Aortic smooth muscle cell (primary cell): ENCODE measurements at places on chromosomes 5 and 9. TPM values are rescaled to one million over a fixed set of nuclear protein-coding genes. Genes with fewer than 3 reads are reported as not detected.

CDX1 gene
- total RNA-seq = 0.12 and 0.13 TPM in 2 replicates

PMPCA gene
- 31.4 and 37.7 TPM in 2 replicates for total RNA-seq

RRAGA gene
- total RNA-seq = 52.9 and 58.7 TPM in 2 replicates

CRB2 gene
- total RNA-seq = not detected in 2 replicates

PLK2 gene
- 96.7 and 339 TPM in 2 replicates for total RNA-seq

ANKDD1B gene
- total RNA-seq = 0.40 and 1.3 TPM in 2 replicates

EDIL3 gene
- 467 and 512 TPM in 2 replicates for total RNA-seq

PTGDS gene
- total RNA-seq = 9.8 and 21.8 TPM in 2 replicates

COL27A1 gene
- 2.8 and 4.5 TPM in 2 replicates for total RNA-seq

CCDC192 gene
- not detected in 2 replicates for total RNA-seq

EGFLAM gene
- 6.0 and 8.9 TPM in 2 replicates for total RNA-seq

CCIN gene
- total RNA-seq = 0.50 and 0.92 TPM in 2 replicates

ST6GALNAC6 gene
- 50.1 and 58.8 TPM in 2 replicates for total RNA-seq

PCDHGA4 gene
- total RNA-seq = 4.0 and 7.5 TPM in 2 replicates

NMUR2 gene
- not detected in 2 replicates for total RNA-seq
